Camera-type eye (tissue), 1 donor: ENCODE measurements at places on chromosomes 12 and 14. TPM values are rescaled to one million over a fixed set of nuclear protein-coding genes. Genes with fewer than 3 reads are reported as not detected.

The KLRD1 gene
- total RNA-seq = 0.82 TPM

The CYP46A1 gene
- total RNA-seq = 5.4 TPM

The PTPRQ gene
- total RNA-seq = 21.9 TPM

The DLK1 gene
- total RNA-seq = 112 TPM

The TMEM229B gene
- 7.0 TPM for total RNA-seq

The AMDHD1 gene
- 5.8 TPM for total RNA-seq

The TAS2R7 gene
- total RNA-seq = not detected

The NOVA1 gene
- total RNA-seq = 45.1 TPM

The CIPC gene
- 39.5 TPM for total RNA-seq

The IFI27 gene
- 14.4 TPM for total RNA-seq

The GPR137C gene
- total RNA-seq = 42.0 TPM

The KRT71 gene
- 0.77 TPM for total RNA-seq

The GZMB gene
- total RNA-seq = not detected

The FGF23 gene
- total RNA-seq = 0.27 TPM

The AQP2 gene
- not detected for total RNA-seq

The ARHGEF40 gene
- 80.2 TPM for total RNA-seq

The CS gene
- total RNA-seq = 109 TPM

The LRRIQ1 gene
- 10.1 TPM for total RNA-seq

The SDR9C7 gene
- total RNA-seq = 0.38 TPM

The SYNE3 gene
- 10.5 TPM for total RNA-seq

The ACSM4 gene
- total RNA-seq = not detected

The DYRK4 gene
- 24.8 TPM for total RNA-seq

The C12orf50 gene
- 0.22 TPM for total RNA-seq

The HVCN1 gene
- 6.8 TPM for total RNA-seq

The SYCP3 gene
- not detected for total RNA-seq

The NXPH4 gene
- total RNA-seq = 23.4 TPM

The SIX6 gene
- 44.8 TPM for total RNA-seq

The WNT1 gene
- total RNA-seq = not detected

The RASSF8 gene
- total RNA-seq = 113 TPM

The TNFAIP2 gene
- 42.7 TPM for total RNA-seq

The PTPN21 gene
- total RNA-seq = 21.6 TPM

The STXBP6 gene
- 13.9 TPM for total RNA-seq

The FSCB gene
- 0.11 TPM for total RNA-seq

The SLC48A1 gene
- 17.2 TPM for total RNA-seq

The TPPP2 gene
- not detected for total RNA-seq

The KRT6A gene
- total RNA-seq = 1.2 TPM

The SDSL gene
- total RNA-seq = 4.9 TPM

The GPRC5A gene
- 6.4 TPM for total RNA-seq

The TXNDC16 gene
- total RNA-seq = 37.0 TPM

The CLEC4C gene
- not detected for total RNA-seq
